Osteoblast (primary cell): ENCODE measurements at places on chromosomes 4 and X. TPM values are rescaled to one million over a fixed set of nuclear protein-coding genes. Genes with fewer than 3 reads are reported as not detected.

DNA sequence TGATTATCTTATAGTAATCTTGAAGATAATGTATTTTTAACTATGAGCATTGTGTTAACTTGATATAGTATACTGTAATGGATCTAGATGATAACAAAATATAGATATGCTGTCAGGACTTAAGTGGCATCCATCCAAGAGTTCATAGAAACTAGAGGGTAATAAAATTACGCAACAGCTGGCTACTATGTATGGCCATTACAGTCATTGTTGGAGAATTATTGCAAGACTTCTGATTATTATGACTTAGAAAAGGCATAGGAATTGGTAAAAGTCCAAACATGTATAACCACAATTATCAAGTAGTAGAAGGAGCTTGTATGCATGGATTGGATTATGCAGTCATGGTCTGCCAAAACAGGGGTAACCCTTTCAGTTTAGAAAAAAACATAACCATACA is 9.5 kb downstream of the OGT start:
- H3K27me3 ChIP-seq: peaks cover 3% of the 10 kb centered on the region
- DNase-seq: no peak
- peaks cover 23% of the 10 kb centered on the region for H3K36me3 ChIP-seq
- H3K27ac ChIP-seq: peak overlapping the region; percentile 87
- peaks cover 32% of the 10 kb centered on the region for H3K4me1 ChIP-seq
- no peak overlapping the region for H3K4me3 ChIP-seq

SRPX gene
- total RNA-seq: 76.7 and 93.1 TPM in 2 replicates

CXorf38 gene
- total RNA-seq: 10.1 and 14.7 TPM in 2 replicates

ADH1C gene
- total RNA-seq: 0.59 and 0.72 TPM in 2 replicates

- DNase-seq: no peak
- no peak overlapping the region for H3K27ac ChIP-seq
- H3K36me3 ChIP-seq: no peaks in the 10 kb centered on the region
Observed at GRCh38 chr4:95231681-95232080, 317.1 kb downstream of the UNC5C start.

NR3C2 gene
- 0.72 and 0.88 TPM in 2 replicates for total RNA-seq

MTCP1 gene
- total RNA-seq: 3.3 and 6.2 TPM in 2 replicates

- no peak overlapping the region for H3K4me3 ChIP-seq
- no peak for DNase-seq
- no peaks in the 10 kb centered on the region for H3K4me1 ChIP-seq
- no peaks in the 10 kb centered on the region for H3K36me3 ChIP-seq
- no peak overlapping the region for H3K27ac ChIP-seq
Observed at GRCh38 chrX:25049357-25049756, 33.6 kb upstream of the ARX start.

- no peak overlapping the region for H3K27ac ChIP-seq
- no peak overlapping the region for H3K4me3 ChIP-seq
- H3K4me1 ChIP-seq: no peaks in the 10 kb centered on the region
- peaks cover 75% of the 10 kb centered on the region for H3K36me3 ChIP-seq
- DNase-seq: no peak
Observed at GRCh38 chr4:182897601-182898478, 19.3 kb downstream of the DCTD start.

DNA sequence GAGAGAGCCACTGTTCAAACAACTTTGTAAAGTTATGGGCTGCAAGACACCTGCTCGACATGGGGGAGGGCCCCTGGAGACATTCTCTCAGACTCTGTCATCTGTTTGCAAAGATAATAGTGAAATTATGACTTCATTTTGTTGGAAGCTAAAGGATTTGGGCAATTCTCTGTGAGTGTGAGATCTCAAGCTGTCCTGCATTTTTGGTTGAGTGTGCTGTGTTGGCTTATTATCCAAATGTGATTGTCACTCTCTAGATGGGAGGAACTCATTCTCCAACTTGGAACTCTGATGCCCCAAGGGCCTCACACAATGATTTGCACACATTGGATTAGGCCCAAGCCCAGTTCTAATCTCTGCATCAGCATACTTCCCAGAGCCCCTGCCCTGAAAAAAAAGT is 63.7 kb downstream of the STK32B start:
- H3K4me1 ChIP-seq: no peaks in the 10 kb centered on the region
- H3K27ac ChIP-seq: no peak overlapping the region
- no peaks in the 10 kb centered on the region for H3K27me3 ChIP-seq
- H3K4me3 ChIP-seq: no peak overlapping the region
- no peak for DNase-seq

- no peaks in the 10 kb centered on the region for H3K36me3 ChIP-seq
- DNase-seq: no peak
- H3K27me3 ChIP-seq: peaks cover 12% of the 10 kb centered on the region
- no peak overlapping the region for H3K4me3 ChIP-seq
- no peak overlapping the region for H3K27ac ChIP-seq
- H3K4me1 ChIP-seq: no peaks in the 10 kb centered on the region
Observed at GRCh38 chr4:121278811-121279368, 101.9 kb downstream of the QRFPR start.

MAP7D3 gene
- 19.2 and 23.6 TPM in 2 replicates for total RNA-seq

OPRPN gene
- not detected in 2 replicates for total RNA-seq

GRCh38 chr4:89837993-89838390 is 1.0 kb upstream of the SNCA start:
- no peak for DNase-seq
- H3K27me3 ChIP-seq: peaks cover 50% of the 10 kb centered on the region
- no peak overlapping the region for H3K27ac ChIP-seq
- H3K36me3 ChIP-seq: no peaks in the 10 kb centered on the region
- H3K4me1 ChIP-seq: no peaks in the 10 kb centered on the region

UGT2A1 gene
- not detected in 2 replicates for total RNA-seq

- no peak overlapping the region for H3K27ac ChIP-seq
- H3K4me3 ChIP-seq: no peak overlapping the region
- H3K4me1 ChIP-seq: peaks cover 4% of the 10 kb centered on the region
- no peaks in the 10 kb centered on the region for H3K27me3 ChIP-seq
Observed at GRCh38 chr4:2753436-2753835, 2.7 kb downstream of the TNIP2 start.

VCX3A gene
- total RNA-seq: not detected in 2 replicates

GRCh38 chr4:173801361-173801760 is 271.3 kb upstream of the HAND2 start:
- no peaks in the 10 kb centered on the region for H3K36me3 ChIP-seq
- H3K27ac ChIP-seq: no peak overlapping the region
- H3K4me3 ChIP-seq: no peak overlapping the region
- no peaks in the 10 kb centered on the region for H3K27me3 ChIP-seq
- no peaks in the 10 kb centered on the region for H3K4me1 ChIP-seq
- no peak for DNase-seq

XAGE1B gene
- not detected in 2 replicates for total RNA-seq

GRCh38 chrX:122913134-122913533 is 270.9 kb upstream of the GRIA3 start:
- DNase-seq: peak; percentile 23
- no peaks in the 10 kb centered on the region for H3K27me3 ChIP-seq
- no peak overlapping the region for H3K27ac ChIP-seq
- no peaks in the 10 kb centered on the region for H3K4me1 ChIP-seq

DNA sequence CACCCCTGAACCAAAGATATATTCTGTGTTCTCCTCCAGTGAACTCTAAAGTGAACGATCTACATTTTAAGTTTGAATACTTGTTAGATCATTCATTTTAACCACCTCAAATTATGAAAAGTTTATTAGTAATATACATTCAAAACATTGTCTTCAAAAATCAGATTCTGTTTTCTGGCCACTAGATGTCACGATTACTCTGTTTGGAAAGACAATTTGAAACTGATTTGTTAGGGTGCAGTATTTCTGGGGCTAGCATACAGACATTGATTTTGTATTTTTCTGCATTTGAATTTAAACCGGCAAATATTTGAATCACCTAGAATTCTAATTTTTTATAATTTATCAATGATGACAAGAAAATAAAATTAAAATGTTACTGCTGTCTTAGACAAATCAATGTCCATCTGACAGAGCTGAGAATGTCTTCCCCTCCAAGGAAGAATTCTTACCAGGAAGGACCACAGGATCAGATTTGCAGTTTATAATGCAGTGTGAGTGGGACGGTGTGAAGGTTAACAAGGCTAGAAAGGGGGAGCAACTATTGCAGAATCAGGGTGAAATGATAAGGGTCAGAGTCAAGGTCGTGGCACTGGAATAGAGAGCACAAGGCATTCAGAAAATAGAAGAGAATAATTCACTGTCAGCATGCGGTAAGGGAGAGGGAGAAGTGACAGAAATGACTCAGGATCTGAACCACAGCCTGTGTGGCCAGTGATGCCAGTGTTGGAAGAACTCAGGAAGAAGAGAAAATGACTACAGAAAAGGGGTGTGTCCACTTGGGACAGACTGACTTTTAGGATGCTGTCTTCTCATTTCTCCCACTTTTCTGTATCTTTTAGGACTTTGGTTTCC is 91.6 kb downstream of the ANXA10 start:
- H3K27me3 ChIP-seq: no peaks in the 10 kb centered on the region
- peaks cover 4% of the 10 kb centered on the region for H3K4me1 ChIP-seq
- DNase-seq: peak; percentile 44
- H3K27ac ChIP-seq: no peak overlapping the region
- no peaks in the 10 kb centered on the region for H3K36me3 ChIP-seq
- no peak overlapping the region for H3K4me3 ChIP-seq

GRCh38 chr4:95360256-95360903 is 188.4 kb downstream of the UNC5C start:
- H3K36me3 ChIP-seq: no peaks in the 10 kb centered on the region
- no peak overlapping the region for H3K27ac ChIP-seq
- H3K4me1 ChIP-seq: peaks cover 9% of the 10 kb centered on the region
- H3K27me3 ChIP-seq: no peaks in the 10 kb centered on the region

EGF gene
- total RNA-seq: 0.36 and 1.2 TPM in 2 replicates

DNA sequence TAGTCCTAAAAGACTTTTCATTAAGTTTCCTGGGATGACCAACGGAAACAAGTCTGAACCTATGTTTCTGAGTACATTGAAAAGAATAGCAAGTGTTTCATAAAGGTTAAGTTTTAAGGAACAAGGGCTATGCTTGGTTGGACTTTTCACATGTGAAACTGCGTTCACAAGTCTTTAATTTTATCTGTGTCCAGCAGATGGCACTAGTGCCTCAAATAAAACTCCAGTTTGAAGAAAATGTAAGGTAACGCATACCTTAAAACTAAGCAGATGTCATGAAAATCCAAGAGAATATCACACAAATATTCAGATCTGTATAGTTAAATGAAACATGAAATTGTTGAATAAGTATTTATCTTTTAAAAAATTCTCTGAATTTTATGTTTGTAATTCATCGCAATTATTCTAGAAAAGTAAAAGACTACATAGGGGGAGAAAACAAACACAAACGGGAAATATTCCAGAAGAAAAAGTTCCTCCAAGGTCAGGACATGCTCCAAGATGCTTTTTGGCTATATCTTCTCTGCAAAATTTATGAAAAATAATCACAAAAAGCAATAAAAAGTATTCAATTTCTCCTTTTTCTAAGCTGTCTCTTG is 89.6 kb upstream of the MAD2L1 start:
- no peak overlapping the region for H3K27ac ChIP-seq
- no peak for DNase-seq
- no peaks in the 10 kb centered on the region for H3K27me3 ChIP-seq
- no peaks in the 10 kb centered on the region for H3K4me1 ChIP-seq

DNA sequence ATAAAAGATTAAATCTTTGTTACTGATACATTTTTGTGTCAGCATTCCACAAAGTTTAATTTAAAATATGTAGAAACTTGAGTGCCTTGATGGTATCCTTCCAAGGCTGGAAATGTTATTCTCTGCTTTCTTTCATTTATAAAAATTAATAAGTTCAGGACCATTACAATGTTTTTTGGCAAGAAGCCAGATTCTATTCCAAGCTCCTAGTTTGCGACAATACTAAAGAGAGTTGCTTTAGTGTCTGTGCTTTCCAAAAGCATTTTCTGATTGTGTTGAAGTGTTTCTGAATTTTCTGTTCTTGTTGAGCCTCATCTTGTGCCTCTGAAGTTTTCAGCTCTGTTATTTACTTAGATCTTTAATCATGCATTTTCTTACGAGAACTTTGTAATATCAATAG is 516.2 kb downstream of the KCTD8 start:
- no peak overlapping the region for H3K4me3 ChIP-seq
- no peak for DNase-seq
- no peaks in the 10 kb centered on the region for H3K4me1 ChIP-seq
- no peaks in the 10 kb centered on the region for H3K27me3 ChIP-seq
- no peaks in the 10 kb centered on the region for H3K36me3 ChIP-seq
- H3K27ac ChIP-seq: no peak overlapping the region

DNA sequence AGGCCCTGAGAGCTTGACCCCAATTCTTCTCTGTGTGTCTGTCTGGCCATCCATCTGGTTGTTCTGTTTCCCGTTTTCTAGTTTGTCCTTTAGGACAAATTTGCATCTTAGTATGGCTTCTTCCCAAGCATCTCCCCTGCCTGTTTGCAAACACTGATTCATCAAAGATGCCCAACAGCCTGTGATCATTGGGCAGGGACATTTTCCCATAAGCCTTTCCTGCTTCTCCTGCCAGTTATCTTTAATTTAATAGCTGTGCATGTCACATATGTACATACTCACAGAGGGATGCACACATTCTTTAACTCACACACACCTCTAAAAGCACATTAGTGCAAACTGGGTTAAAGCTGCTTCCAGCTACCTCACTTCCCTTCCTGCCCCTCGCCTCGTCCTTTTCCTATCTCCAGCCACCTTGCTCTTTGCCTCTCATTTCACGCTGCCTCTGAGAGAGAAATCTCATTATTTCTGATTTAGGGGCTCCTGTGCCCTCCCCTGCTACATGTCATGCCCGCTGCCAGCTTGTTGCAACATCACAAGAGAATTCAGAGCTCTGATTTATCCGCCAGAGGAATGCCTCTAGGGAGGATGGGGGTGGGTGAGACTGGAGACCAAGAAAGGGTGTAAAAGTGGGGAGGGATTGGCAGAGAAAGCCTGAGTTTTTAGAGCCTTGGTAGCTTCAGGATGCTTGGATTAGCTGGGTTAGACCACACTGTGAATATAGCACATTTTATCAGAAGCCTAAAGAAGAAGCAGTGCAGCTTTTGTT is 100.6 kb downstream of the NHS start:
- peaks cover 25% of the 10 kb centered on the region for H3K4me1 ChIP-seq
- H3K27me3 ChIP-seq: no peaks in the 10 kb centered on the region
- peak overlapping the region; percentile 31 for H3K27ac ChIP-seq
- no peak for DNase-seq
- no peak overlapping the region for H3K4me3 ChIP-seq
